ENCODE measurements at places on chromosomes 13 and 19. TPM values are rescaled to one million over a fixed set of nuclear protein-coding genes. Genes with fewer than 3 reads are reported as not detected.

Gene XRCC1
- total RNA-seq, result 18.5 TPM

Gene EPSTI1
- total RNA-seq, result 1.1 TPM

Gene RDH13
- total RNA-seq, result 7.1 TPM

Gene TNFSF9
- 0.30 TPM for total RNA-seq

Gene FPR2
- not detected for total RNA-seq

Gene LGALS7B
- total RNA-seq, result not detected

Gene C3
- 14.0 TPM for total RNA-seq

Gene HSPB6
- total RNA-seq, result 44.7 TPM

Gene LILRB2
- total RNA-seq, result not detected

Gene DIS3
- total RNA-seq, result 14.0 TPM

Gene HSH2D
- total RNA-seq, result not detected

Gene SARS2
- 9.1 TPM for total RNA-seq

Gene ZNF780B
- 12.3 TPM for total RNA-seq

Gene ACER1
- total RNA-seq, result not detected

Gene ZNF787
- total RNA-seq, result 27.2 TPM
